ENCODE measurements at places on chromosomes 5 and 9.

DNA sequence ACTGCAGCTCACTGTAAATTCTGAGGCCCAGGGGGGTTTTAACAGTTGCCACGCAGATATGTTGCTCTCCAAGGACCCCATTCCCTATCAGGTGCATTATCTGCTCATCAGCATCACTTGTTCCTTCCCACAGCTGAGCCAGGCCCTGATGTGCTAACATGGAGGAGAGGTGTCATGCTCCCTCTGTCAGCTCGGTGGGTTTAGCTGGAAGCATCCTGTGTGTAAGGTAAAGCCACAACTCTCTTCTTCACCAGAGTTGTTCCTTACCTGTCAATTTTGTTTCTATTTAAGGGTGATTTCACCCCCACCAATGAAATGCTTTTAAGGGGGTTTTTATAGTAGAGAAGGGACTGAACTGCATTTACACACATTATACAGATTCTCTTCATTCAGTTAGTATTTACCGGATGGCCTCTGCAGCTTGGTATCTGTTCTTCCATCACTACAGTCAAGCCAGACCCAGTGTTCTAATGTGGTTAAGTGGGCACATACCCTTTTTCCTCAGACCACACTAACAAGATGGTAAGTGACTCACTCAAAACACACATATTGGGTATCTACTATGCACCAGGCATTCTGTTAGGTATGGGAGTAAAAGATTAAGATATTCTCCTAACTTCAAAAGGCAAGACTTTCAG lies 205.4 kb downstream of the DCP2 start:
- DNase-seq, result no peak

DNA sequence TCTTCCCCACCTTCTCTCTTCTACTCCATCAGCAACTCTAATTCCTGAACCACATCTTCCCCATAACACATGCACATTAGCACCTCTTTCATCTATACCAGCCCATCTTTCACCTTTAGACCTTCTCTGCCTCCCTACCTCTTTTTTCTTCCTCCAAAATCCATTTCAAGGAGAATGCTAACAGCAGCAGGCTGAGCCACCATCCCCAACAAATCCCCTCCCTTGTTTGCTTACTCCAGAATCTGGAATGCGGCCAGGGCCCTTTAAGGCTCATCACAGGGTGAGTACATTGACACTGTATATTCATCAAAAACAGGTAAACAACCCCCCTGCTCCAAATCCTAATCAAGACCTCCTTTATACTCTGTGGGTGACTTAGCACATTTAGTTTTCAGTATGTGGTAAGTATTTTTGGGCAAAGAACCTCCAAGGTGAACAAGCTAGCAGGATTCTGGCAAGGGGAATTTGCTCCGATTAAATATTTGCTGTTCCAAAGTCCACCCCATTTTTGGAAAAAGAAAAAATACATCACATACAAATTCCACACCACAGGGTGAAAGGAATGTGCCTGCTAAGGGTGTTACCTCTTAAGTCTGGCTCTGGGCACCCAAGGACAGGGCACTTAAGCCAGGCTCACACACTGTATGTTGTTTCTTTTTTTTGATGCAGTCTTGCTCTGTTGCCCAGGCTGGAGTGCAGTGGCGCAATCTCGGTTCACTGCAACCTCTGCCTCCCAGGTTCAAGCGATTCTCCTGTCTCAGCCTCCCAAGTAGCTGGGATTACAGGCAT lies 71.4 kb downstream of the SERINC5 start:
- DNase-seq, result no peak

DNA sequence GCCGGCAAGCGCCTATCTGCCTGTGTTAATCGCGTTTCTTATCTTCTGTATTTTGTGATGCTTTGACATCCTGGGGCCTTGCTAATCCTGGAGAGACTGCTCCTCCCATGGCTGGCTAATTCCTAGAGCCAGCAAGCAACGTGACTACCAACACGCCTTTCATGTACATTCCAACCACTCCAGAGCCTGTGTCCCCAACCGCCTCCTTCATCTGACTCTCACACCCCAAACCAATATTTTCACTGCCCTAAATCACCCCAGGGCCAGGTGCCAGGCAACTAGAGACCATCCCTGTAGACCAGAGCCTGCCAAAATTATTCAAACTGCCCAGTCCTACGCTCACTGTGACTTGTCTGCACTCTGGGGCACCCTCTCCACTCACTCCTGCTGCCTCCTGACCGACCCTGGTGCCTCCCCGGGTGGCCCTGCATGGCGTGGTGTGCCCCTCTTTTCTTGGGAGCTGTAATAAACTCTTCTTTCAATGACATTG lies 50.5 kb upstream of the COL5A1 start:
- DNase-seq, result no peak

- DNase-seq, result no peak
Observed at GRCh38 chr9:37452611-37453010, 12.6 kb downstream of the ZBTB5 start.

DNA sequence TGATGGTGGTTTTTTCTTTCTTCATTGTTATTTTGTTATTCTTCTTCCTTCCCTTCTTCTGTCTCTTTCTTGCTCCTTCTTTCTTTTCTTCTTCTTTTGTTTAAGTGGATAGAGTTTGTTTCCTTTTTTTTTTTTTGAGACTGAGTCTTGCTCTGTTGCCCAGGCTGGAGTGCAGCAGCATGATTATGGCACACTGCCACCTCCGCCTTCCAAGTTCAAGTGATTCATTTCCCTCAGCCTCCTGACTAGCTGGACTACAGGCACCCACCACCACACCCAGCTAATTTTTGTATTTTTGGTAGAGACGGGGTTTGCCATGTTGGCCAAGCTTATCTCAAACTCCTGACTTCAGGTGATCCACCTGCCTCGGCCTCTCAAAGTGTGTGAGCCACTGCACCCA lies 40.3 kb downstream of the JAK2 start:
- no peak for DNase-seq

GRCh38 chr9:649128-650074 lies 192.1 kb upstream of the DMRT1 start:
- no peak for DNase-seq

DNA sequence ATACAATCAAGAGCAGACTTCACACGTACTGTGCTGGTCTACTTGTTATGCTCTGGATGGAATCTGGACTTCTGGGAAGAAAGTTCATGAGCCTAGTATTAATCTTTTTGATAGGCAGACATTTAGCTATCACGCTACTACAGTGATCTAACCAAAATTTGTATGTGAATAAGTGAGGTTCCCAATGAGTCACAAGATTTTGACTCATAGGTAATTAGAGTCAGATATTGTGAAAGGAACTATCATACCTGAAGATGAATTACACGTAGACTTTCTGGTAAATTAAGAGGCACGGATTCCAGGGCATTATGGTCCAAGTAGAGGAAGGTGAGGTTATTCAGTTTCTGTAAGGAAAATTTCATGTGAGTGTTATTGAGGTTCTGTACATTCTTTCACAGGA lies 18.4 kb downstream of the OGN start:
- no peak for DNase-seq

Data from stimulated activated CD4-positive, alpha-beta T cell treated with anti-CD3 and anti-CD28 coated beads, Interleukin-1b, Interleukin-23, amount 100 ng/mL, for 1 hour (primary cell).